ENCODE measurements at places on chromosomes 4 and X. TPM values are rescaled to one million over a fixed set of nuclear protein-coding genes. Genes with fewer than 3 reads are reported as not detected.

Gene HDX
- total RNA-seq, result 1.5 TPM

Gene PNCK
- total RNA-seq, result 0.71 TPM

Gene ATP1B4
- not detected for total RNA-seq

DNA sequence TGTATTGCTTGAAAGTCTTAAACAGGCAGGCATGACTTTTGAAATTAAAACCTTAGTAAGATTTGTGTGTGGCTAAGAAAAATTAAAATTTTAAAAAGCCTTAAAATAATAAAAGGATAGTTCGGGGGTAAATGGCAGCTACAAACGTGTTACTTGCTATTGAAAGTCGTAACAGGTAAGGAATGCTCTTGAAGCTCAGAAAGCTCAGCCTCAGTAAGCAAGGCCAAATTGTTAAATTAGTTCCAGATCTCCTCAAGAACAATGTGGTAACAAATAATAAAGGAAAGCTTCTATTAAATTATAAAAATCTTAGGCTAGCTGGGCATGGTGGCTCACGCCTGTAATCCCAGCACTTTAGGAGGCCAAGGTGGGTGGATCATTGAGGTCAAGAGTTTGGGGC lies 25.5 kb downstream of the PRMT9 start:
- no peak for DNase-seq

- no peak for DNase-seq
These were observed 56.2 kb downstream of the PROM1 start for GRCh38 chr4:16027626-16028025.

GRCh38 chrX:154097003-154097588 lies 421 bp downstream of the MECP2 start:
- DNase-seq, result peak; percentile 78

DNA sequence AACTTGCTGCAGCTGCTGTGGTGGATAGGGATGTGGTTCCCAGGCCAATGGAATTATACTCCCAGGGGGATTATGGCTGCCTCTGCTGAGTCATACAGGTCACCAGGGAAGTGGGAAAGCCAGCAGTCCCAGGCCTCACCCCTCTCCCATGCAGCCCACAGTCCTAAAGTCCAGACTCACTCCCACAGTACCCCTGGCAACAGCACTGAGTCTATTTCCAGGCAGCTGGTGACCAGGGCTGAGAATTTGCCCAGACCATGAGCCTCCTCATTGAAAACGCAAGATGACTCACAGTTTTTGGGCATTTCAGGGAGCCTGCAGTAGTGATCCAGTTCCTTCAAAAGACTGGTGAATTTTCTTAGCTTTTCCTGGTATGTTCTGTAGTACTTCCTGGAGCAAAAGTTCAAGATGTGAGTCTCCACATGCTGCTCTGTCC lies 137.6 kb downstream of the NPNT start:
- no peak for DNase-seq

DNA sequence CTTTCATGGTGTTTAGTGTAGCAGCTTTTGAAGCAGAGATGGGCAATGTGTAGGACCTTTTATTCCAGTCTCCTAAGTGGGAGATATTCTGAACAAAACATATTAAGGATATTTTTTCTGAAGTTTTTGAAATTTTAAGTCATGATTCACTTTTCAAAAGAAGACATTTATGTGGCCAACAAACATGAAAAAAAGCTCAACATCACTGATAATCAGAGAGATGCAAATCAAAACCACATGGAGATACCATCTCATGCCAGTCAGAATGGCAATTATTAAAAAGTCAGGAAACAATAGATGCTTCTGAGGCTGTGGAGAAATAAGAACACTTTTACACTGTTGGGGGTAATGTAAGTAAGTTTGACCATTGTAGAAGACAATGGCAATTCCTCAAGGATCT lies 76.0 kb downstream of the FAT4 start:
- DNase-seq, result no peak

Data from activated CD4-positive, alpha-beta T cell treated with anti-CD3 and anti-CD28 coated beads for 36 hours (primary cell).